Heart left ventricle (tissue), 16 donors: ENCODE measurements at places on chromosomes 11 and 22. TPM values are rescaled to one million over a fixed set of nuclear protein-coding genes. Genes with fewer than 3 reads are reported as not detected.
A peak's percentile ranks its signal among the peaks of the same experiment; 100 is the strongest.

GRCh38 chr11:12409621-12410005 lies 32.2 kb downstream of the PARVA start:
- H3K27ac ChIP-seq, result no peak overlapping the region
- H3K36me3 ChIP-seq, result no peaks in the 10 kb centered on the region
- no peak overlapping the region for H3K4me3 ChIP-seq
- DNase-seq, result no peak
- no peaks in the 10 kb centered on the region for H3K27me3 ChIP-seq

DNA sequence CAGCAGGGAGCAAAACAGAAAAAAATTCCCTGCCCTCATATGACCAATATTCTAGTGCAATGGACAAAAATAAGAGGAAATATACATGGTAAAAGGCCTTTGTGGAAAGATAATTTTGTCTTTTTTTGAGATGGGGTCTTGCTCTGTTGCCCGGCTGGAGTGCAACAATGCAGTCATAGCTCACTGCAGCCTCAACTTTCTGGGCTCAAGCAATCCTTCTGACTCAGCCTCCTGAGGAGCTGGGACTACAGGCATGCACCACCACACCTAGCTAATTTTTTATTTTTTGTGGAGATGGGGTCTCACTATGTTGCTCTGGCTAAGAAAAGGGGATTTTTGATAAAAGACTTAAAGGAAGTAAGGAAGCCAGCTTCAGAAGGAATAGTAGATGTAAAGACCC lies 25.7 kb upstream of the DDX10 start:
- no peak for DNase-seq
- no peak overlapping the region for H3K27ac ChIP-seq
- H3K27me3 ChIP-seq, result no peaks in the 10 kb centered on the region
- H3K4me3 ChIP-seq, result no peak overlapping the region
- H3K4me1 ChIP-seq, result no peaks in the 10 kb centered on the region

Gene PTPRCAP
- total RNA-seq, result 11.0 TPM

DNA sequence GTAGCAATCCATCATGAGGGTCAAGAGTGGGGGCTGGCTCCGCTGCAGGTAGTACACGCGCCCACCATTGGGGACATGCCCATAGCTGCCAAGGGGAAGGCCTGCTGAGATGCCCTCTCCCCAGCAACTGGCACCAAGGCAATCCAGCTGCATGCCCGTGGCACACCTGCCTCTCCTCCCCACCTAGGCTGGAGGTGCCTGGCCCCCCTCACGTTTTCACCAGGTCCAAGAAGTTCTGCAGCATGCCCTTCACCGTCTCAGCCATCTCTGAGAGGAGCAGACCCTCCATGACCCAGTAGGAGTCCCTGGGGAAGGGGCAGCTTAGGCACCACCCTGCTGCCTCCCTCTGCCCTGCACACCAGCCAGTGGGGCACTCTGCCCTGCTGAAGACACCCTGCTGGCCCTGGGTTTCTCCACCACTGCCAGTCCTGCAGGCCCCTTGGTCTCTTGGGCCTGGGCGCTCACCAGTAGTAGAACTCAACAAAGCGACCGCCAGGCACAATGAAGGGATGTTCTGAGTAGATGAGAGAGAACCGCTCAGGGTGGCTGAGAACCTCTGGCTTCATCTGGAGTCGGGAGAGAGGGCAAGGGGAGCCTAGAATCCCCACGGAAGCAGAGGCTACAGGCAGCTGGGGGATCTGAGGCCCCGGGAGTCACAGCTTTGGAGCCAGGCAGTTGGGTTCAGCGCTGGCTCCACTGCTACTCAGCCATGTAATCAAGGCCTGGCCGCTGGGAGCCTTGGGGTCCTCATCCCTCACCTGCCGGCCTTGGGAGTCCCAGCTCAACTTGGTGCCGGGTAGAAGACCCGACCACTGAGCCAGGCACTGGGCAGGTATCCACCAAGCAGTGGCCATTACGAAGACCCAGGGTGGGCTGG lies 17.8 kb downstream of the TREH start:
- H3K27ac ChIP-seq, result no peak overlapping the region
- H3K36me3 ChIP-seq, result peaks cover 14% of the 10 kb centered on the region
- peaks cover 13% of the 10 kb centered on the region for H3K4me1 ChIP-seq

Gene NFRKB
- 14.5 TPM for total RNA-seq

GRCh38 chr11:107427569-107428180 lies 29.9 kb downstream of the CWF19L2 start:
- no peaks in the 10 kb centered on the region for H3K27me3 ChIP-seq
- no peaks in the 10 kb centered on the region for H3K4me1 ChIP-seq
- H3K27ac ChIP-seq, result no peak overlapping the region
- no peak for DNase-seq
- no peak overlapping the region for H3K4me3 ChIP-seq

Gene FBLN1
- 70.6 TPM for total RNA-seq

- no peaks in the 10 kb centered on the region for H3K27me3 ChIP-seq
- no peak overlapping the region for H3K27ac ChIP-seq
- H3K36me3 ChIP-seq, result no peaks in the 10 kb centered on the region
- no peak overlapping the region for H3K4me3 ChIP-seq
- peaks cover 8% of the 10 kb centered on the region for H3K4me1 ChIP-seq
Observed at GRCh38 chr11:113977071-113977490, 2.2 kb downstream of the HTR3A start.

- no peaks in the 10 kb centered on the region for H3K36me3 ChIP-seq
- H3K27ac ChIP-seq, result no peak overlapping the region
- H3K27me3 ChIP-seq, result no peaks in the 10 kb centered on the region
- no peaks in the 10 kb centered on the region for H3K4me1 ChIP-seq
- DNase-seq, result no peak
- no peak overlapping the region for H3K4me3 ChIP-seq
Observed at GRCh38 chr11:77510851-77511250, 37.0 kb upstream of the PAK1 start.

GRCh38 chr11:108568195-108568858 lies 25.2 kb downstream of the EXPH5 start:
- H3K36me3 ChIP-seq, result no peaks in the 10 kb centered on the region
- no peak overlapping the region for H3K27ac ChIP-seq
- no peak for DNase-seq
- H3K4me3 ChIP-seq, result no peak overlapping the region

DNA sequence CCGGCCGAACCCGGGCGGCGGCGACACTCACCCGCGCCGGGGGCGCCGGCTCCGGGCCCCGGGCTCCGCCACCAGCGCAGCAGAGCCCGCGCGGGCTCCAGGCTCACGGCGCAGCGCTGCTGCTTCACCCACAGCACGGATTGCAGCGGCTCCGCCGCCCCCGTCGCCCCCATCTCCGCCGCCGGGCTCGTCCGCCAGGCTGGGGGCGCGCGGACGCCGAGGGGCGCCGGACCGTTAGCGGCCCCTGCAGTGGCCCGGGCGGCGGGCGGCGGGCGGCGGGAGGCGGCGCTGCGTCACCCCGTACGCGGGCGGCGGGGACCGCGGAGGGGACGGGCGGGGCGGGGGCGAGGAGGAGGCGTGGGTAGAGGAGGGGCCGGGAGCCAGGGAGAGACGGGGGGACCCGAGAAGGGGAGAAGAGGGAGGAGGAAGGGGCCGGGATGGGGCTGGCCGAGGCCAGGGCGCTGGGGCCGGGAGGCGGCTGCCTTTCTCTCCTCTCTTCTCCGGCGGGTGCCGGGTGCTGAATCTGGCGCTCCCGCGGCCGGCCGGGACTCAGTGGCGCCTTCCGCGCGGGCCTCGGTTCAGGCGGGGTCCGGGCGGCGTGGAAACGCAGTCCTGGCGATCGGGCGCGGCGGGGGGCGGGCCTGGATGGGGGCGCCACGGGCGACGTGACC lies at the start of gene CERK:
Gene CERK (minus strand): TSS at position 277 of the 671 bp plus-strand sequence. CDS start 104 bp downstream, at position 173.
- DNase-seq, result peak; percentile 92
- peak within 1 kb of the TSS; percentile 97 for H3K27ac ChIP-seq
- H3K4me1 ChIP-seq, result peaks cover 73% of the 10 kb centered on the region
- peak within 1 kb of the TSS; percentile 76 for H3K4me3 ChIP-seq
- no peaks in the 10 kb centered on the region for H3K27me3 ChIP-seq

GRCh38 chr11:16881766-16882165 lies 132.4 kb downstream of the PLEKHA7 start:
- peaks cover 36% of the 10 kb centered on the region for H3K4me1 ChIP-seq
- DNase-seq, result no peak
- H3K27me3 ChIP-seq, result no peaks in the 10 kb centered on the region
- no peak overlapping the region for H3K4me3 ChIP-seq
- H3K27ac ChIP-seq, result no peak overlapping the region
- no peaks in the 10 kb centered on the region for H3K36me3 ChIP-seq

GRCh38 chr11:14577292-14577691 lies 57.1 kb upstream of the PSMA1 start:
- no peak for DNase-seq
- H3K36me3 ChIP-seq, result no peaks in the 10 kb centered on the region
- no peaks in the 10 kb centered on the region for H3K27me3 ChIP-seq
- peaks cover 10% of the 10 kb centered on the region for H3K4me1 ChIP-seq
- H3K27ac ChIP-seq, result no peak overlapping the region

GRCh38 chr11:119982517-119983239 lies 155.2 kb downstream of the TRIM29 start:
- H3K27me3 ChIP-seq, result peaks cover 10% of the 10 kb centered on the region
- no peak overlapping the region for H3K27ac ChIP-seq
- no peaks in the 10 kb centered on the region for H3K36me3 ChIP-seq
- no peaks in the 10 kb centered on the region for H3K4me1 ChIP-seq

DNA sequence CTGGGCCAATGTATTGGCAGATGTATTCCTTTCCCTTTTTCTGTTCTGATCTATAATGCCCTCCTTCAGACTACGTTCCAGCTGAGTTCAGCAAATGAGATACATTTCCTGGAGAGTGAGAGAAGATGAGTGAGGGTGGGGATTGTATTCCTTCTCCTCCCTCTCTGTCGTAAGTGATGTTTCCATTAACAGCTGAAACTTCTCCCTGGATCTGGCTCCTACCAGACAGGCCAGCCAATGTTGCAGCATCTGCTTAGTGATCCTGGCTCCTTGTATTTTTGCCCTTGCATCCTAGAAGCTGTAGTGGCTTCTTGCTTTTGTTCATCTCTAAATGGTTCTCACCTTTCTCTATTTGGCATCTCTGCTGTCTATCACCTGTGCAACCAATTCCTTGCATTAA lies 48.2 kb upstream of the MTMR2 start:
- no peaks in the 10 kb centered on the region for H3K27me3 ChIP-seq
- H3K27ac ChIP-seq, result no peak overlapping the region
- no peak for DNase-seq
- no peaks in the 10 kb centered on the region for H3K4me1 ChIP-seq
- H3K36me3 ChIP-seq, result no peaks in the 10 kb centered on the region

DNA sequence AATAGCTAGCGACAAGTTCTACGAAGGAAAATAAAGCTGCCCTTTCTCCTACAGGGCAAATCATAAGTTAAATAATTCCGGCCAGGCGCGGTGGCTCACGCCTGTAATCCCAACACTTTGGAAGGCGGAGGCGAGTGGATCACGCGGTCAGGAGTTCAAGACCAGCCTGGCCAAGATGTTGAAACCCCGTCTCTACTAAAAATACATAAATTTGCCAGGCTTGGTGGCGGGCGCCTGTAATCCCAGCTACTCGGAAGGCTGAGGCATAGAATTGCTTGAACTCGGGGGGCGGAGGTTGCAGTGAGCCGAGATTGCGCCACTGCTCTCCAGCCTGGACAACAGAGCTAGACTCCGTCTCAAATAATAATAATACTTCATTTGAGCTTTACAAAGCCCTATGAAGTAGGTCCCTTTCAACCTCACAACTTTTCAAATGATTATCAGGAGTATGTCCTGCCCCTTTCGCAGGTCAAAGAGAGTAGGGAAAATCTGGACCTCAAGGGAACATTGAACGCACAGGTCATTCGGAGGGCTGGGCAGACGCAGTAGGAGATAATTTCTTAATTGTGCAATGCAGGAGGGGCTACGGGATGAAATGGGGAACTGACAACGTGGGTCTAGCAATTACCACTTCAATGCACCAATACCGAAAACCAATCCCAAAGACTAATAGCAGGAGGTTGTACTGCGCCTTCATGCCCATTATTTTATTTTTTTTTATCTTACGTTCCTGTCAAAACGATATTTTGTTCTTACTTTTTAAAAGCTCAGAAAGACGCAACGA lies 590 bp downstream of the COMMD9 start:
- no peaks in the 10 kb centered on the region for H3K27me3 ChIP-seq
- no peaks in the 10 kb centered on the region for H3K36me3 ChIP-seq
- H3K4me1 ChIP-seq, result peaks cover 22% of the 10 kb centered on the region
- H3K27ac ChIP-seq, result peak overlapping the region; percentile 51

Gene SCO2
- total RNA-seq, result 0.67 TPM

- no peaks in the 10 kb centered on the region for H3K27me3 ChIP-seq
- H3K4me3 ChIP-seq, result no peak overlapping the region
- H3K27ac ChIP-seq, result no peak overlapping the region
- no peaks in the 10 kb centered on the region for H3K4me1 ChIP-seq
- no peaks in the 10 kb centered on the region for H3K36me3 ChIP-seq
Observed at GRCh38 chr11:102061276-102061675, 14.0 kb downstream of the CFAP300 start.

GRCh38 chr22:36385491-36386350 lies 2.0 kb downstream of the MYH9 start:
- peak overlapping the region; percentile 99 for H3K4me3 ChIP-seq
- peaks cover 46% of the 10 kb centered on the region for H3K36me3 ChIP-seq
- no peak for DNase-seq
- H3K27me3 ChIP-seq, result no peaks in the 10 kb centered on the region

Gene GAL
- not detected for total RNA-seq

Gene ST14
- total RNA-seq, result 1.3 TPM

Gene KCNJ11
- total RNA-seq, result 13.4 TPM

- no peak overlapping the region for H3K4me3 ChIP-seq
- H3K4me1 ChIP-seq, result no peaks in the 10 kb centered on the region
- no peak overlapping the region for H3K27ac ChIP-seq
- H3K36me3 ChIP-seq, result no peaks in the 10 kb centered on the region
- H3K27me3 ChIP-seq, result peaks cover 4% of the 10 kb centered on the region
Observed at GRCh38 chr22:22358152-22358551, 113.6 kb downstream of the VPREB1 start.

GRCh38 chr22:30425616-30426387 lies at the start of gene MTFP1:
MTFP1 (plus strand) TSS chr22:30425768; CDS start chr22:30425880, 112 bp downstream.
- peak within 1 kb of the TSS; percentile 81 for H3K27ac ChIP-seq
- peaks cover 8% of the 10 kb centered on the region for H3K36me3 ChIP-seq
- H3K4me3 ChIP-seq, result peak within 1 kb of the TSS; percentile 61
- H3K27me3 ChIP-seq, result no peaks in the 10 kb centered on the region
- peaks cover 23% of the 10 kb centered on the region for H3K4me1 ChIP-seq
